ENCODE measurements at places on chromosomes 2 and 18.

GRCh38 chr2:107303964-107304363 lies 418.0 kb upstream of the ST6GAL2 start:
- no peak for DNase-seq

GRCh38 chr2:9749546-9750223 lies 93.6 kb upstream of the TAF1B start:
- DNase-seq: no peak

DNA sequence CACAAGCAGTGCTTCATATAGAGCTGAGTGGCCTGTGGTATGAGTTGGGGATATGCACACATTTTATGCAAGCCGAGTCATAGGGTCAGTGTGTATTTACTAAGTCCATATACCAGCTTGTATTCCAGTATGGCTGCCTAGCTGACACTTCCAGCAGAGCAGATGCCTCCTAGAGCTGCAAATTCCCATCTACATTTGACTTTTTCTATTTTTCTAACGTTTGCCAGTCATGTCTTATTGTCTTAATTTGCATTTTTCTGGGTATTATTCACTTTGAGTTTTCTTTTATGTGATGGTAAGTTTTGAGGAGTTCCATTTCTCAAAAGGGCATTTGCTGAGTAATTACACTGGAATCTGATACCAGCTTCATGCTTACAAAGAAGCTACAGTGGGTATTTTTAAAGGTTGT lies 334.5 kb upstream of the CDH2 start:
- no peak for DNase-seq

- no peak for DNase-seq
Measured at GRCh38 chr2:165567273-165567672, 97.8 kb downstream of the CSRNP3 start.

- no peak for DNase-seq
Measured at GRCh38 chr2:83470928-83471327, 988.2 kb downstream of the SUCLG1 start.
